ENCODE measurements at places on chromosomes 11 and 22.

- no peak for DNase-seq
Observed at GRCh38 chr11:133127741-133128140, 404.6 kb downstream of the OPCML start.

DNA sequence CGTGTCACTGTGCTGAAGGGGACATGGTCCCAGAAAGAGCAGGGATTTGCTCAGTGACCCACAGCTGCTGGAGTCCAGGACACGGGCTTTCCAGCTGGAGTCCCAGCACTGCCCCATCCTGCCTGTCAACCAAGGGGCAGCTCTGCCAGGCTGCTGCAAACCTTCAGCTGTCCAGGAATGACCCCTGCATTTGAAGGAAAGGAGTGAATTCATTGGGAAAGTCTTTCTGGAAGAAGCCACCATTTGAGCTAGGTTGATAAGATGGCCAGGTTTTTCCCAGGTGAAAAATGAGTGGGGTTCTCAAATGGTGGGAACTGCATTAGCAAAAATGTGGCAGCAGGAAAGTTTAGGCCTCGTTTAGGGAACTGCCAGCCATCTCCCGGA is 9.4 kb downstream of the KCNK7 start:
- DNase-seq, result no peak

DNA sequence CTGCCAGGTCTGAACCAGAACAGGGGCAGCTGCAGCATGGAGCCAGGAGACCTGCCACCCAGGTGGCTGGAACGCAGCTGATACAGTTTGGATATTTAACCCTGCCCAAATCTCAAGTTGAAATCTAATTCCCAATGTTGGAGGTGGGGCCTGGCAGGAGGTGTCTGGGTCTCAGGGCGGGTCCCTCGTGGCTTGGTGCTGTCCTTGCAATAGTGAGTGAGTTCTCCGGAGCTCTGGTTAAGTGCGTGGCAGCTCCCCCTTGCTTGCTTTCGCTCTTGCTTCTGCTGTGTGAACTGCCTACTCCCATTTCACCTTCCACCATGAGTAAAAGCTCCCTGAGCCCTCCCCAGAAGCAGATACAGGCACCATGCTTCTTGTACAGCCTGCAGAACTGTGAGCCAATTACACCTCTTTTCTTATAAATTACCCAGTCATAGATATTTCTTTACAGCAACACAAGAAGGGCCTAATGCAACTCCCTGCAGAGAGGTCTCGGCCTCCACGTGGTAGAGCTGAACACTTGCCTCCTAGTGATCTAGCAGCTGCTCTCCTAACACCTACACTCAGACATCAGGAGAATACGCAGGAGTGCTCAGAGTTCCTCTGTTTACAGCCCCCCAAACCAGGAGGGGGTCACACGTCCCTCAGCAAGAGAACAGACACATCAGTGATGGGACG is 203.7 kb downstream of the CTTN start:
- no peak for DNase-seq

DNA sequence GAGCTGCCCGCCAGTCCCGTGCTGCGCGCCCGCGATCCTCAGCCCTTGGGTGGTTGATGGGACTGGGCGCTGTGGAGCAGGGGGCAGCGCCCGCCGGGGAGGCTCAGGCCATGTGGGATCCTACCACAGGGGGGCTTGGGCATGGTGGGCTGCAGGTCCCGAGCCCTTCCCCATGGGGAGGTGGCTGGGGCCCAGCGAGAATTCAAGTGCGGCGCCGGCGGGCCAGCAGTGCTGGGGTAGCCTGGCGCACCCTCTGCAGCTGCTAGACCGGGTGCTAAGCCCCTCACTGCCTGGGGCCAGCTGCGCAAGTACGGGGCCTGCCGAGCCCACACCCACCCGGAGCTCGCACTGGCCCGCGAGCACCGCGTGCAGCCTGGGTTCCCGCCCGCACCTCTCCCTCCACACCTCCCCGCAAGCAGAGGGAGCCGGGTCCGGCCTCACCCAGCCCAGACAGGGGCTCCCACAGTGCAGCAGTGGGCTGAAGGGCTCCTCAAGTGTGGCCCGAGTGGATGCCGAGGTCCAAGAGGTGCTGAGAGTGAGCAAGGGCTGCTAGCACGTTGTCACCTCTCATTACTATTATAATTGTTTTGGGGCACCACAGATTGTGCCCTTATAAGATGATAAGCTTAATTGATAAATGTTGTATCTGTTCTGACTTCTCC is 333.2 kb downstream of the CASP12 start:
- no peak for DNase-seq

GRCh38 chr22:28123989-28124766 is 205.1 kb upstream of the PITPNB start:
- DNase-seq, result no peak

DNA sequence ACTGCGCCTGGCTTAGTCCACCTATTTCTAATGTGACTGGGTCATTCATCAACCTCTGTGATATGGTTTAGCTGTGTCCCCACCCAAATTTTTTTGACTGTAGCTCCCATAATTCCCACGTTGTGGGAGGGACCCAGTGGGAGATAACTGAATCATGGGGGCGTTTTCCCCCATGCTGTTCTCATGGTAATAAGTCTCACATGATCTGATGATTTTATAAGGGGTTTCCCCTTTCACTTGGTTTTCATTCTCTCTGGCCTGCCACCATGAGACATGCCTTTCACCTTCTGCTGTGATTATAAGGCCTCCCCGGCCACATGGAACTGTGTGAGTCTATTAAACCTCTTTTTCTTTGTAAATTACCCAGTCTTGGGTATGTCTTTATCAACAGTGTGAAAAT is 8.7 kb downstream of the CENATAC start:
- DNase-seq, result no peak

- DNase-seq, result peak; percentile 9
Observed at GRCh38 chr11:95849087-95849825, 59.0 kb downstream of the CEP57 start.

DNA sequence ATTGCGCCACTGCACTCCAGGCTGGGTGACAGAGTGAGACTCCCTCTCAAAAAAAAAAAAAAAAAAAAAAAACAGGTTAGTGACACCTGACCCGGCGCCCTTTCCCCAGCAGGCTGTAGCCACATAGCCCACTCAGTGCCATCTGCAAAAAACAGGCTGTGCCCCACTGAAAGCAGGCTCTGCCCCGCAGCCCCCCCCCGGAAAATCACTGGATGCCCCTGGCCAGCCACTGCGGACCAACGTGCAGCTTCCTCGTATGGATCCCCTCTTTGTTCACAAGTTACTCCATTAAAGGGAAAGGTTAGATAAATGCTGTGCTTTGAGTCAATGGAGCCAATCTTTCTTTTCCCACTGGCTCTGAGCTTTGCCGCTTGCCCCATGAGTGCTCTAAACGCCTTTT is 660.3 kb downstream of the TBC1D22A start:
- DNase-seq, result no peak

DNA sequence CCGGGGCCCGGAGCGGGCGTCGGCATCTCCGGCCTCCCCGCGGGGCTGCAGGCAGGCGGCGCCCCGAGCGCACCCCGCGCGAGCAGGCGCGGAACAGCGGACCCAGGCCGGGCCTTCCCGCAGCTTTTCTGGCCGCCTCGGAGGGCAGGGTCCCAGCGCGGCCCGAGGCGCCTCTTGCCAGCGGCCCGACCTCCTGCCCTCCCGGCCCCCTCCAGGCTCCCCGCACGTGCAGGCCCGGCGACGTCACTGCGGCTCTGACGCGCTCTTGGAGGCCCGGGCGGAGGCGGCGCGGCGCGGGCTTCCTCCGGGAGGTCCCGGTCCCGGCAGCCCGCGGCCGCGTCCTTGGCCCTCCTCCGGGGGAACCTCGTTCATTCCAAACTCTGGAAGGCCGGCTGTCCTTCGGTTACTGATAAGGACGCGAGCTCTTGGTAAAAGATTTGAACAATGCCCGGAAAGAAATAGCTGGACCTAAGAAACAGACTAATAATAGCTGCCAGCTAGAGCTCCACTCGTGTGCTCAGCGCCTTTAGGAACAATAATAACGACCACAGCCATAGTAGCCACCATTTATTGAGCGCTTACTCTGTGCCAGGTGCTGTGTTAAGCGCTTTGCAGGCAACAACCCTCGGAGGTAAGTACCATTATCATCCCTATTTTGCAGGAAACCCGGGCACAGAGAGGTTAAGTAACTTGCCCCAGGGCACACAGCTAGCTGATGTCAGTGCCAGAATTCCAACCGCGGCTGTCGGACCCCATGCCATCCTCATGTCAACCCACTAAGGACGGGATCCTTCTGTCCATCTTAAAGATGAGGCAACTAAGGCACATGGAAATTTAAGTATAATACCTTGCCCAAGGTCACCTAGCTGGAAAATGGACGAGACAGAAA is 39.1 kb upstream of the CREB3L1 start:
- DNase-seq, result peak; percentile 54

- no peak for DNase-seq
Observed at GRCh38 chr11:134544095-134544815, 132.2 kb upstream of the B3GAT1 start.

DNA sequence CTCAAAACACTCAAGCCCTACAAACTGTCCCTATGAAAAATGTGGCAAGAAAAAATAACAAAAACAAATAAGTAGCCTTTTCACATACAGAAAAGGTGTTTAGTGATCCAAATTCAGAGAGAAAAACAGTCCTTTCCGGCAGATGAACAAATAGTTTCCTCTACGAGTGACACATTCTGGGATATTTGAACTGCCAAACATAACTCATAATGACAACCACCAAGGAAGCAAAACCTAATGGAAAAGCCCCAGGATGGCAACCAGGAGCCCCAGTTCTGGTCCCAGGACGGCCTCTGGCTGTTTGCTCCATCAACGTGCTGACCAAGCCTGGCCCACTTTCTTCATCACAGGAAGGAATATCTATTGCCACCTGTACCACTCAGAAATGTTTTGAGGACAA is 6.0 kb downstream of the PACSIN2 start:
- DNase-seq, result no peak

GRCh38 chr22:35625763-35626432 is 8.8 kb upstream of the MB start:
- no peak for DNase-seq

GRCh38 chr22:49972163-49973017 is 11.8 kb downstream of the PIM3 start:
- DNase-seq, result no peak

GRCh38 chr11:131275580-131275979 is 94.8 kb upstream of the NTM start:
- DNase-seq, result no peak

GRCh38 chr22:24236656-24237055 is 8.2 kb downstream of the GGT5 start:
- no peak for DNase-seq

- no peak for DNase-seq
Observed at GRCh38 chr11:128938156-128938885, 4.3 kb downstream of the TP53AIP1 start.

- no peak for DNase-seq
Observed at GRCh38 chr11:119207415-119207960, 1.3 kb downstream of the CBL start.

DNA sequence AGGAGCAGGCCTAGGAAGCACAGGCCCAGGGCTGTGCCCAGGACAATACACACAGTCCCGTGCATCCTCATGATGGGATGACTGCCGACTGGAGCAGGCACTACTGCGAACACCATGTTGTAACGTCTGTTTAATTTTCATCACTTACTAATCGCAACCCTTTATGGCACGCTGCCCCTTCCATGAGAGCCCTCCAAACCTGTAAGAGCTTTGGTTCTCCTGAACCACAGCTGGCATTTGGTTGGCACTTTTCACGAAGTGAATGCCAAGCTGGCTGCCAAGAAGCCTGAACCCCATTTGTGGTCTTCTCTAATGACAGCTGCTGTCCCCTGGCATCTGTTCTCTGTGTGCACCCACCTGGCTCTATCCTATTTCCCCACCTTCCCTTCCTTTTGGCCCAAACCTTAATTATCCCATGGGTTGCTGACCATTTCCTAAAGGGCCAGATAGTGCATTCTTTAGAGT is 36.5 kb downstream of the APOL1 start:
- DNase-seq, result no peak

- no peak for DNase-seq
Observed at GRCh38 chr11:120940160-120940848, 83.6 kb upstream of the TBCEL start.
